ENCODE measurements at places on chromosomes 6 and 20.

- DNase-seq: no peak
Measured at GRCh38 chr20:17768271-17768670, 68.5 kb downstream of the BANF2 start.

DNA sequence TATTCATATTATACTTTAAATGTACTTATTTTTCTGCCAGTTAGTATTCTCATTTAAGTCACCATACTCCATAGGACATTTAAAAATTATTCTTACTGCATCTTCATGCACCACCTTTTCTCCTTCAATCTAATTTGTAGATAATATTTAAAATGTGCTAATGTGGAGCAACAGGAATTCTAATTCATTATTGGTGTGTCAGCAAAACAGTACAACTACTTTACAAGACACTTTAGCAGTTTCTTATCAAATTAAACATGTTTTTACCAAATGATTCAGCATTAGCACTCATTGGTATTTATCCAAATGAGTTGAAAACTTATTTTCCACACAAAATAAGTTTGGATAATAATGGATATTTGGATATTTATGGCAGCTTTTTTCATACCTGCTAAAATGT is 1041.8 kb upstream of the ADGRB3 start:
- no peak for DNase-seq

DNA sequence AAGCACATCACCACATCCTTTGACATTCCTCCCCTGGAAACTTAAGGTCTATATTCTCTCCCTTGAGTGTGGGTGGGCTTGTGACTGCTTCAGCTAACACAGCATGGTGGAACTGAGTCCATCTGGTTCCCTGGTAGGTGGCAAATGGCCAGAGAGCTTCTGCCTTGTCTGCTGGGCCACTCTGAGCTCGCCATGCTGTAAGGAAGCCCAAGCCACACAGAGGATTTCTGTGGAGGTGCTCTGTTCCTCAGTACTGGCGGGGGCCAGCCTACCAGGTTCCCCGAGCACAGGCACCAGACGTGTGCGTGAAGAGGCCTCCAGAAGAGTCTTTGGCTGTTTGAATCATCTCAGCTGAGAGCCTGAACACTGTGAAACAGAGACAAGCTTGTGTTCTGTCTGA is 41.6 kb upstream of the PMEPA1 start:
- no peak for DNase-seq

DNA sequence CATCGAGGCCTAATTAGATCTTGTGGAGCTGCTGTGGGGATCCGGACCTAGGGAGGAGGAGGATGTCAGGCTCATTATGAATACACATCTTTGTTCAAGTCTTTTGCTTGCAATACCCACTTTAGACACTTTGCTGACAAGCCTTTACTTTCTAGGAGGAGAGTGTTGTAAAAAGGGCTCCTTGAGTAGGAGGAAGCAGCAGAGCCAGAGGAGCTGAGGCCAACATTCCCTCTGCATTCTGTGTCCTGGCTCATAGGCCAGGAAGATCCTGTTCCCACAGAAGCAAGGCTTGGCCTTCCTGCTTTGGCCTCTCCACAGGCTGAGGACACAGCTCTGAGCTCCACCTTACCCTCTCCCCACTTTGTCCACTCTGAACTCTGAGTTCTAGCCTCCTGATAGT is 67.1 kb downstream of the TPD52L1 start:
- no peak for DNase-seq

DNA sequence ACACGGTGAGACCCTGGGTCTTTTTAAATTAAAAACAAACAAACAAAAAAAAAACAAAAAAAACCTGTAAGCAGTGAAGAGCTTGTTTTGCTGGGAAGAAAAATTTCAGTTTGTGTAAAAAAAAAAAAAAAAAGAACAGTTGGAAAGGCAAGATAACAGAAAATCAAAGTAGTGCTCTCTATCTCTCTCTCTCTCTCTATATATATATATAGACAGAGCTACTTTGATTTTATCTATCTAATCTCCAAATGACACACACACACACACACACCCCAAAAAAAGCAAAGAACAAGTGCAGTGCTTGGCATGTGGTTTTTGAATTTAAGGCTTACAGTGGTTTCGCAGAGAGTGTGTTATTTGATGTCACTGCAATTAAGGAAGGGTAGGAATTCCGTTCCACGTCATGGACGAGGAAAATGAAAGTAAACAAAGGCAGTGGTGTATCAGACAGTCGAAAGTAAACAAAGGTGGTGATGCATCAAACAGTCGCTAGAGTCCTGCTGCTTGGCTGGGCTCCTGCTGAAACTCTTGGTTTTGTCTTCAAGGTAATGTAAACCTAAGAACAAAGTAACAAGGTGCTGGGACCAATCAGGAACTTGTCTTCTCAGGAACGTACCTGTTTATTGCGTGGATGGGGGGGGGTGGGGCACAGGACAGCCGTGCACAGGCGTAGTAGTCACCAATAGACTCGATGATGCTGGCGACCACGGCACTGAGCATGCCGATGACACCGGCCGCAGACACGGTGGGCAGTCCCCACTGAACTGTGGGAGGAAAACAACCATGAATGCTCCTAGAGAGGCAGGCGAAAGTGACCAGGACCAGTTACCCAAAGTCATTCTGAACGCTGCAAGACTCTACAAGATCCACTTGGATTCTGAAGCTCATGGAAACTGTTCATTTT is 131.8 kb downstream of the SLC23A2 start:
- DNase-seq: no peak

- DNase-seq: no peak
Measured at GRCh38 chr6:15602154-15602553, 60.7 kb downstream of the DTNBP1 start.

GRCh38 chr20:51961964-51962761 is 159.8 kb upstream of the SALL4 start:
- no peak for DNase-seq

DNA sequence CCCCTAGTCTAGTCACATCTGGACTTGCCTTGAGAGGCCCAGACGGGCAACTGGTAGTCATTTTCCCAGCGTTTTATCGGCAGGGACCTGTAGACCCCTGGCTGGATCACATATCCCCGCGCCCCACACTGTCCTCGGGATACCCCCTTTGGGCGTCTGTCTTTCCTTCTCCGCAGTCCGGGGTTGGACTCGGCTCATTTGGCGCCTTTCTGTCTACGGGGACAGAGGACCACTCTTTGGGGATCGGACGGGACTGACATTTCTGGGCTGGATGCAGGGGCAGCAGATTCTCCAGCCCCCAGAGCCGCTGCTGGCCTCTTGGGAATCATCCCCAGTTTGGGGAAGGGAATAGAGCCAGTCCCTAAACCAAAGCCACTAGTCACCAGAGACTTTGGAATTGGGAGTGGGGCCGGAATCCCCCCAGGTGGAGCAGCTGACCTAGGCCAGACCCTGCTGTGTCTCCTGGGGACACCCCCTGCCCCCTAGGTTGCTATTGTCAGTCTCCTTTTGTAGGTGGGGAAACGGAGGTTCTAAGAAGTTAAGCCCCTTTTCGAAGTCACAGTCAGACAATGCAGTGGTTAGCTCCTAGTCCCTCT is 734 bp downstream of the FAM110A start:
- no peak for DNase-seq

DNA sequence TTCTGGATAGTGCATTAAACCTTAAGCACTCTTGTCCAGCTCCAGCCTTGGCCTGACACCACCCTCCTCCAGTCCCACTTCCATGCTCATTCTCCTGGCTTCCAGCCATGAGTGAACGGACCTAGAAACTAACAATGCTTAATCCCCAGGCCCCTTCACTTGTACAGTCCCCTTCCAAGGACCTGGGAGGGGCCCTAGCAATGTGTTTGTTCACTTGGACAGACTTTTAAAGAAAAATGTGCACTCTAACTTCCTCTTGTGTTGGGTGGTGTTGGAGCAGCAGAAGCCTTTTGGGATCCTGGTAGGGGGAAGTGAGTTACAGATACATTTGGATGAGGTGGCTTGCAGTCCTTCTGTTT is 48.9 kb upstream of the CCN6 start:
- no peak for DNase-seq

DNA sequence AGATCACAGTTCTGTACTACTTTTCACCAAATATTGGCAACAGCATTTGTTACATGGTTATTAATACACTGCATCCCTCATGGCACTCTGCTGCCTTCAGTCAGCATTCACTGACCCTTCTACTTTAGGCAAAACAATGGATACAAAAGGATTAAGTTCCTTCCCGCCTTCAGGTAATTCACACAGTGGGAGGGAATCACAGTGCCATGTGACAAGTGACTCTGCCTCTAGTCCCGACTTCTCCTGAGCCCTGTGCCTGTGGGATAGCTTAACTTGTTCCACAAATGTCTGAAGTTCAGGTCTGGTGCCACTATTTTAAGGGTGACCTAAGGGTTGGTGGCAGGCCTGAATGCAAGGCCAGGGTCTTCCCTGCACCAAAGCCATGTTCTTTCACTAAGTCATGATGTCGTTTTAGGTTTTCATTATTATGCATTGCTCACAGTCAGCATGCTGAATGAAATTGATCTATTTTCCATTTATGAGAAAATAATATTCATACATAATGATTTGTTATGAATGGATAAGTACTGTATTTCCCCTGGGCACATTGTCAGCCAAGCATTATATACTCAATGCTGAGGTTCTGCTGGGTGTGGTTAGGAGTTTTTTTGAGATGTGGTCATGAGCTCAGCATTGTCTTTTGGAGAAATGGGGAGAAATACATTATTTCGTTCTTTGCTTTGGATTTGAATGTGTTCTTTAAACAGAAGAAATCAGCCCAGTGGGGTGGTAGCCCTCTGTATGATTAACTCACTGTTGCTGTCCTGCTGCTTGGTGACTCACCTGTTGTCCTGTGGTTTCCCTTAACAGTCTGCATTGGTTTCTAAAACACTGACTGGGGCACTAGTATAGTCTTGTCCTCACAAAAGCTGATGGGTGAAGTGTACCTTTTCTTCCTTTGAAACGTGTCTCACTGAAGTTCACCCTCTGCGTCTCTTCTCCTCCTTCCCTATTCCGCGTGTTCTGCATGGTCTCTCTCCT is 66.4 kb downstream of the AFDN start:
- no peak for DNase-seq

GRCh38 chr6:10837009-10837621 is 1.2 kb downstream of the MAK start:
- DNase-seq: no peak

DNA sequence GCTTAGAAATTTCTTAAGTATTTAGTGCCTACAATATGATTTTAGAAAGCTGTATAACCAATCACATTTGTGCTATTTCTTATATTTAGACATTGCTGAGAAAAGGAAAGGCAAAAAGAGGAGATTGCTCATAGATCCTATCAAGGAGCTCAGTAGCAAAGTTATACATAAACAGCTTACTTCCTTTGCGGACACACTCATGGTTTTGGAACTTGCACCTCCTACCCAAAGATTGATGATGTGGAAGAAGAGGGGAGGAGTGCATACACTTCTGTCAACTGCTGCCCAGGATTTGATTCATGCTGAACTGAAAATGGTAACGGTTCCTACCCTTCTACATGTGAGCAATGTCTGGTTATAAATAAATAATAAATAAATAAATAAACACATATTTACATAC is 16.7 kb downstream of the RAD21L1 start:
- DNase-seq: no peak

DNA sequence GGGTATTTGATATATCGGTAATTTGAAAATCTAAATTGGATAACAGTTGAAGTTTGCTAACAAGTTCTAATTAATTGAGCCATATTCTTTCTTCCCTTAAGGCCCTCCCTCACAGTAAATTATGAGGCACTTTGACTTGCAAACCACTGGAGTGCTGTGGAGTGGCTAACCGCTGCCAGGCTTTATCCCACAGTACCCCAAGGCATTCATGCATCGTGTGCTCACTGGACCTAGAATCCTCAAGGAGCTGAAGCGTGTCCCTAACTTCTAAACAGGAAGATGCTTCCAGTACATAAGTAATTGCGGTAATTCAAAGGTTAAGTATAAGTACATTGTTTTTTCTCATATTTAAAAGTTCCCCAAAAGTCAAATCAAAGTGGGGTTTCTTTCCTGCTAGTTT is 499.9 kb downstream of the TFAP2A start:
- no peak for DNase-seq
